ENCODE measurements at places on chromosomes 6 and 20. TPM values are rescaled to one million over a fixed set of nuclear protein-coding genes. Genes with fewer than 3 reads are reported as not detected.
A peak's percentile ranks its signal among the peaks of the same experiment; 100 is the strongest.

DNA sequence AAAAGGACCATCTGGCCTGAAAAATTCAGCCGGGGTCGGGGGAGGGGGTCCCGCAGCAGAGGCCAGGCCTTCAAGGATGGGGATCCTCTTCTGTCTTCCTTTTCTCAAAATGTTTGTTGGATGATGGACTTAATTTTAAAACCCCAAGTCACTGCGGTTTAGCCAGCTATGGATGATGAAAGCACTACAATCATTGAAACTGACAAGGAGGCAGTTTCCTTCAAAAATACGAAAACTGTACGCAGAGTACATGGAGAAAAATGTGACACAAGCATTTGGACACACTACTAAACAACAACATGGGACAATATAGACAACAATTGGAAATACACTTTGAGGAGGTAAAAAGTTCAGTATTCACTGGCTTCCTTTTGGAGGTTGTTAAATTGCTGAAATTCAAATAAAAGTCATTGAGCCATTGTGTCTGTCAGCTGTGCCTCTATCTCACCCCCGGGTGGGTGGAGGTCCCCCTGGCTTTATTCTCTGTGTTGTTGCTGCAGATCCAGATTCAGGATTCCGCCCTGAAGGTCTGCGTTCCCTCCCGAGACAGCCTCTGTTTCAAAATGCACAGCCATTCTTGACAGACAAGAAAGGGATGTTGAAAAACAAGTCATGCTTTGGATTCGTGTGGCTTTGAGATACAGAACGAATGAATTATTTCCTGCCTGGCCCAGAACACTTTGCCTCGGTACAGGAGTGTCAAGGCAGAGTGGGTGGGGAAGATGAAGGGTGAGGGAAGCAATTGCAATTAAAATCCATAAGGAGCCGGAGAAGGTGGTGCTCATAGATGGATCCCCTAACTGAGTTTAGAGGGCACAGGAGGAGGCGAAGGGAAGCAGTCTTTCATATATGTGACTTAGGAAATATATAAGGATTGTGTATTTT, 118.2 kb downstream of the TTLL2 start:
- H3K4me3 ChIP-seq, result no peak overlapping the region
- no peak overlapping the region for H3K27ac ChIP-seq
- H3K27me3 ChIP-seq, result peaks cover 41% of the 10 kb centered on the region
- no peak for DNase-seq
- no peaks in the 10 kb centered on the region for H3K4me1 ChIP-seq
- H3K36me3 ChIP-seq, result no peaks in the 10 kb centered on the region

- H3K4me3 ChIP-seq, result no peak overlapping the region
- H3K27me3 ChIP-seq, result peaks cover 51% of the 10 kb centered on the region
- H3K27ac ChIP-seq, result no peak overlapping the region
- H3K4me1 ChIP-seq, result no peaks in the 10 kb centered on the region
- peak; percentile 73 for DNase-seq
Observed at GRCh38 chr20:44028003-44028730, 113.5 kb downstream of the TOX2 start.

GRCh38 chr6:157168471-157168870, 154.8 kb downstream of the TMEM242 start:
- no peaks in the 10 kb centered on the region for H3K27me3 ChIP-seq
- no peak overlapping the region for H3K4me3 ChIP-seq
- peaks cover 5% of the 10 kb centered on the region for H3K4me1 ChIP-seq
- H3K27ac ChIP-seq, result no peak overlapping the region
- no peak for DNase-seq

- H3K4me3 ChIP-seq, result peak overlapping the region; percentile 38
- peak overlapping the region; percentile 89 for H3K27ac ChIP-seq
- DNase-seq, result no peak
- H3K36me3 ChIP-seq, result no peaks in the 10 kb centered on the region
Observed at GRCh38 chr6:14876778-14877613, 368.9 kb upstream of the JARID2 start.

DNA sequence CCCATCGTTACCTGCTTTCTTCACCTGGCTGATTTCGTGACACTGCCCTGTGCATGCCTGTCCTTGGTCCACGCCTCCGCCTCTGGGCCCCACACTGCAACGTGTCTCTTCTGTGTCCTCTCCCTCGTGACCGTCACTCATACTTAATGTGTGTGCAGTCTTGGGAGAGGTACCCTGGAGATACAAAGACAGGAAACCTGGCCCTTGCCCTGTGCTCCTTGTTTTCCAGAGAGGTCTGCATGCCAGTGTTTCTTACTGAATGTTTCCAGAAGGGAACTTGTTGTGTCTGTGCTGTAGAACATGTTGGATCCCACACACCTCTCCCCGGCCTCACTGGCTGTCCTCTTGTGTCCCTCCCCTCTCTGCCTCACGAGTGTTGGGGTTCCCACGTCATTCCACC, 45.8 kb downstream of the SNX9 start:
- no peak for DNase-seq
- H3K36me3 ChIP-seq, result peaks cover 11% of the 10 kb centered on the region
- no peaks in the 10 kb centered on the region for H3K27me3 ChIP-seq
- no peak overlapping the region for H3K27ac ChIP-seq
- H3K4me3 ChIP-seq, result no peak overlapping the region

GRCh38 chr6:66948106-66948505, 1241.1 kb upstream of the EYS start:
- no peak for DNase-seq
- peak overlapping the region; percentile 52 for H3K27ac ChIP-seq
- no peaks in the 10 kb centered on the region for H3K36me3 ChIP-seq
- H3K27me3 ChIP-seq, result peaks cover 3% of the 10 kb centered on the region

DNA sequence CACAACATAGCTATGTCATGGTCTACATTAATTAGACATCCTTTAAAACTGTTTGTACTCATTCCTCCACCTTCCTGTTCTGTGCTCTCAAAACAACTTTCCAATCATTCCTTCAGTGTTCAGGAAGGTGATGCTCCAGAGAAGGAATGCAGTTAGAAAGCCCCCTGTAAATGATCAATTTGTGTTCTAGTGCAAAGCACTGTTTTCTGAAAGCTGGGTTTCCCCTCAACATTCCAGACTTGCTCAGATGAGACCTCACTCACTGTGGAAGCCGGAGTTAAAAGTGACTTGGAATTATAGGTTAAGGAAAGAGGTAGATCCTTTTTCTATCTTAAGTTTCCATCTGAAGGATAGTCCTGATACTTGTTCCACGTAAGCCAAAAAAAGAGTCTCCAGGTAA, 95.9 kb downstream of the BMP2 start:
- DNase-seq, result no peak
- peaks cover 19% of the 10 kb centered on the region for H3K27me3 ChIP-seq
- no peak overlapping the region for H3K4me3 ChIP-seq
- no peaks in the 10 kb centered on the region for H3K36me3 ChIP-seq
- H3K4me1 ChIP-seq, result no peaks in the 10 kb centered on the region

- H3K27me3 ChIP-seq, result no peaks in the 10 kb centered on the region
- no peak overlapping the region for H3K4me3 ChIP-seq
- no peak overlapping the region for H3K27ac ChIP-seq
- H3K4me1 ChIP-seq, result peaks cover 4% of the 10 kb centered on the region
- no peak for DNase-seq
- no peaks in the 10 kb centered on the region for H3K36me3 ChIP-seq
Observed at GRCh38 chr6:108464418-108465097, 96.2 kb upstream of the FOXO3 start.

DNA sequence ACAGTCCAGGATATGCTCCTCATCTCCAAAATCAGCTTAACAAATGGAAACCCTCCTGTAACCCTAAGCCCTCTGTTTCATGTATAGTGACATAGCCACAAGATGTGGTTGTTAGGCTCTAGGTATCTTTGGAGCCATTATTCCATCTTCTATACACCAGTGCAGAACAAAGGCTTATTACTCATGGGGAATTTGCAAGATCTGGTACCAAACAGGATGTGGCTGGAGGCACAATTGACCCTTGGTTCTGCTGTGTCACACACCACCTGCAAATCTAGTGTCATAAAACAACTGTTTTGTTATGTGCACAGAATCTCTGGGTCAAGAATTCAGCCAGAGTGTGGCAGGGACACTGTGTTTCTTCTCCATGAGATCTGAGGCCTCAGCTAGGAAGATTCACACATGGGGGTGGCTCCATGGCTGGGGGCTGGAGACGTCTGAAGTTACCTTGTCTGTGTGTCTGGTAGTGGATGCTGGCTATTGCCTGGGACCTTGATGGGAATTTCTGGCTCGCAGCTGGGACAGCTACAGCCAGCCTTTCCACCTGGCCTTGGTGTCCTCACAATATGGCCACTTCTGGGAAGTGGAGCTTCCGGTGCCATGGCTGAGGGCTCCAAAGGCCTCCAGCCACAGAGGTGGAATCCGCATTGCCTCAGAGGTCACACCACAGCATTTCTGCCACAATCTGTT, 369.9 kb downstream of the CDH26 start:
- H3K36me3 ChIP-seq, result no peaks in the 10 kb centered on the region
- H3K4me1 ChIP-seq, result no peaks in the 10 kb centered on the region
- H3K4me3 ChIP-seq, result no peak overlapping the region

GRCh38 chr6:128725271-128726233, 157.4 kb upstream of the LAMA2 start:
- no peaks in the 10 kb centered on the region for H3K4me1 ChIP-seq
- H3K27ac ChIP-seq, result no peak overlapping the region
- H3K36me3 ChIP-seq, result no peaks in the 10 kb centered on the region

- DNase-seq, result no peak
- H3K27me3 ChIP-seq, result peaks cover 35% of the 10 kb centered on the region
- H3K4me1 ChIP-seq, result no peaks in the 10 kb centered on the region
- H3K4me3 ChIP-seq, result no peak overlapping the region
- H3K36me3 ChIP-seq, result no peaks in the 10 kb centered on the region
Observed at GRCh38 chr20:4613718-4614620, 107.7 kb upstream of the PRND start.

The RBPJL gene
- total RNA-seq, result not detected

The BMP5 gene
- not detected for total RNA-seq

The LPA gene
- not detected for total RNA-seq

The RAB22A gene
- 25.2 TPM for total RNA-seq

The GPLD1 gene
- 2.4 TPM for total RNA-seq

The PHACTR3 gene
- not detected for total RNA-seq
